ENCODE measurements at places on chromosomes 11 and 22.

DNA sequence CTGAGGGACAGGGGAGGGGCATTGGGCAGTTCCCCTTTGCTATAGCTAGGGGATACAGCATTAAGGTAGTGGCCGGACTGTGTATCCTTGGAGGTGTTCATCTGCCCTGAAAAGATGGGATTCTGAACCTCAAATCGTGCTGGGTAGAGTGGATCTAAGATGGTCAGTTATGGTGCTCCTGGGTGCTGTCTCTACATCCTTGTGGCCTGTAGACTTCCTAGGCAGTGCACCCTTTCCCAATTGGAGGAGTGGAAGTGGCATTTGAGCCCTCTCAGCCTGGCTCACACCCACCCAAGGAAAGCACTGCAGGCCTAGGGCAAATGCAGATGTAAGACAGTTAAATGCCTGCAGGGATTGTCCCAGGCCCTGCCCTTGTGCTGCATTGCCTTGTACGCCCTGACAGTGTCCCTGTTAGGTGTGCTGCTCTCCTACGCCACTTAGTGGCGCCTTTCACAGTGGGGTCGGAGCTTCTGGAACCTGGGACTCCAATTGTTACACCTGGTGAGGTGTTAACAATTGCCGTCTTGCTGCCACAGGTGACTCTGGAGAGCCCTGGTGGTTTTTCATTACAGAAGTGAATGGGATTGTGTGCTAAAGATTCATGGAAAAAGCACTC lies 35.0 kb downstream of the PPFIBP2 start:
- no peak for DNase-seq

GRCh38 chr11:66509131-66509561 lies 1.3 kb upstream of the BBS1 start:
- DNase-seq, result no peak

DNA sequence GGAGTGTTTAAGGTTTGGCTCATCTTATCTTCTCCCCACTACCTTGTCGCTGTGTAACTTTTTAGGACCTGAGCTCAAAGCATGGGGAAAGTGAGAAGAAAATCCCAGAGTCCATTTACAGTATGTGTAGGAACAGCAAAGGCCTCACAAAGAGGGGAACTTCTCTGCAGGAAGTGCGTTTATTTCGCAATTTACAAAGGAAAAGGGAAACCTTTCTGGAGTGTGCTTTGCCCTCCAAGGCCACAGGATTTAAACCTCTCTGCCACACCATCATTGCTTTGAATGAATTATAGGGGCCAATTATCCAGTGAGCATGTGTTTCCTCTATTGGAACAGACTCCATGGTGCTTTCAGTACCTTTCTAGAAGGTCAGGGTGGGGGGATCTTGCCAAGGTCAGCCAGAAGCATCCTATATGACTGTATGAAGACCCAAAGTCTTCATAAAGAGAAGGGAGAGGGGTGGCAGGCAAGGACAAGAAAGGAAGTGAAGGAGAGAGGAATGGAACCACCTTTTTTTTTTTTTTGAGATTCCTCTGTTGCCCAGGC lies 68.1 kb upstream of the LMO2 start:
- no peak for DNase-seq

DNA sequence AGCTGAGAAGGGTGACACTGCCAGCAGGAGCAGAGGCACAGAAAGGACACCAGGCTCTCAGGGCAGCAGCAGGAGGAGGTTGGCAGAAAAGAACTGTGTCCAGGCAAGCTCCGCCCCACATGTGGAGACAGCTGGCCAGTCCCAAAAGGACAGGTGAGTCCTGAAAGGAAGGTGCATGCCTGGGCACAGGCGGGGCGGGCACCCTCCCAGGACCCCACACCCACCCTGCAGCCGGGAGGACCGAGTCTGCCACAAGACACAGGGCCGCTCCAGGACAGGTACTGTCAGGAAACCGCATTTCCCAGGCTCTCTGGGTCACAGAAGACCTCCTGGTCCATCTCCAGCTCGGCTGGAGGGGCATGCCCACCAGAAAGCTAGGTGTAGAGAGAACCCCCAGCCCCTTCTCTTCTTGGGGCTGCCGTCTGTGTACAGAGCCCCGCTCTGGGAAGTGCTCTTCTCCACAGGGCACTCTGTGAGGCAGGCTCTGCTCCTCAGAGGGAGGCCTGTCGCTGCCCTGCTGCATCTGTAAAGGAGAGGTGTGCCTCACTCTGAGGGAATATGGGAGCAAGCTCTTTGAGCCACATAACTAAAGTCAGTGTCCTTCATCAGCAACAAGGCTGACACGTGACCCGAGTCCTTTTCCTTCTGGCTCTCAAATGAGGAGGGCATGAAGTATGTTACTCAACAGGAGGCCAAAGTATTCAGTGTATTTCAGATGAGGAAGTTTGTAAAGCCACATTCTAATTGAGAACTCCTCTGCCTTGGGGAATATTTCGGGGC lies 50.5 kb downstream of the CLTCL1 start:
- no peak for DNase-seq

- DNase-seq, result no peak
Measured at GRCh38 chr11:27971171-27971570, 136.8 kb downstream of the KIF18A start.

DNA sequence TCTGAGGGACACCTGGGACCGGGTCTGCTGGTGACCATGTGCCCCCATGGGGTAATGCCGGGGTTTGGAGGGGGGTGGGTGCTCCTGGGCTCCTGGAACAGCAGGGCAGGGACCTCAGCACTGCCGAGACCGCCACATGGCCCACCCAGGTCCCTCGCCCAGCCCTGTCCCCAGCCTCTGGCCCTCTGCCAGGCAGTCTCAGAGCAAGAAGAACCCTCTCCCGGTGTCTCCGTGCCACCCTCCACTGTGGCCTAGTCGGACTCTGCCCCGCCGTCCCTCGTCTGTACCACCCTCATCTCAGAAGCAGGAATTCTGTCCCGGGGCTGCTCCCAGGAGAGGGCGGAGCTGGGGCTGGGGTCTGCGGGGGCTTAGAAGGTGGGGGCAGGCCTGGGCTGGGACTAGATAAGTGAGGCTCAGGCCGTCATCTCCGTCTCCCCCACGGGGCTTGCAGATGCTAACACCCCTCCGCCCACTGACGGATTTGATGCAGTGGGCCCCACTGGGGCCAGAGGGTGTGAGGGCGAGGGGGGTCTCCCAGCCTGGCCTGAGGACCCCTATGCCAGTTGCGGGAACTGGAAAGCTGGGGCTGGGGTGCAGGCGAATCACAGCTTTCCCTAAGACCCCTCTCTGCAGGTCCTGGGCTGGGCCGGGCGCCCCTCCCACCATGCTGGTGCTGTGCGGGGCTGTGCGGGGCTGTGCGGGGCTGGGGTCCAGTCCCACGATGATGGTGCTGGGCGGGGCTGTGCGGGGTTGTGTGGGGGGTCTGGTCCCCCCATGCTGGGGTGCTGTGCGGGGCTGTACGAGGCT lies 1.1 kb downstream of the MUC5AC start:
- no peak for DNase-seq

DNA sequence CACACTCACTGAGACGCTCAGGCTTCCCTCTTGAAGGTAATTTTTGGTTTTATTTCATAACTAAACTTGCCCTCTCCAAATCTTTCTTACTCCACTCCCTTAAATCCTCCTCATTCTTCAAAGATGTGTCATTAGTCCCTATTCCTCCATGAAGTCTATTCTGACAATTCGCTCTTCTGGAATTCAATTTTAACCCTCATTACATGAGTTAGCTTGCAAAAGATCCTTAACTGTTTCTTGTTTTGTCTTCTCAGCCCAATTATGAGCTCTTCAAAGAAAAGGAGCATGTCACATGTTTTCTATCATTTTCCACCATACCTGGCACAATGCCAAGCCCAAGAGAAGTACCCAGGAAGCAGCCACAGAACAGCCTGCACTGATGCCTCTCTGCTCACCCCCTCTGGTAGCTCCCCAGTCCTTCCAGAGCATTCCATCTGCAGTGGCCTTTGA lies 13.0 kb downstream of the GALNT18 start:
- no peak for DNase-seq

DNA sequence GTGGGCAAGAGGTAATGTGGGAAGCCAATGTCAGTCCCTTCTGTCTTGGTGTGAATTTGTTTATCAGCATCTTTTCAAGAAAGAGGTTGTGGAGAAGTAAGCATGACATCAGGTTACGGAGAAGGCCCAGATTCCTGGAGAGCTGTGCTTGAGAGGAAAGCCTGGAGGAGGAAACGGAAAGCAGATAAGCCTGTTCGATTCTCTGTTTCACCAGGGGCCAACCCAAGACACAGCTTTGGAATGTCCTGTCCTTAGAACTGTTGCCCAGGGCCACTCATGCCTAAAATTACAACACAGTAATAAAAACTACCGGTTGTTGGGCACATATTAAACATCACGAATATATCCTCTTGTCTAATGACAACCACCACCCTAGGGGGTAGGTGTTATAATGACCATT lies 148.5 kb downstream of the NAV2 start:
- no peak for DNase-seq

- no peak for DNase-seq
Measured at GRCh38 chr11:94849839-94850238, 81.7 kb downstream of the AMOTL1 start.

DNA sequence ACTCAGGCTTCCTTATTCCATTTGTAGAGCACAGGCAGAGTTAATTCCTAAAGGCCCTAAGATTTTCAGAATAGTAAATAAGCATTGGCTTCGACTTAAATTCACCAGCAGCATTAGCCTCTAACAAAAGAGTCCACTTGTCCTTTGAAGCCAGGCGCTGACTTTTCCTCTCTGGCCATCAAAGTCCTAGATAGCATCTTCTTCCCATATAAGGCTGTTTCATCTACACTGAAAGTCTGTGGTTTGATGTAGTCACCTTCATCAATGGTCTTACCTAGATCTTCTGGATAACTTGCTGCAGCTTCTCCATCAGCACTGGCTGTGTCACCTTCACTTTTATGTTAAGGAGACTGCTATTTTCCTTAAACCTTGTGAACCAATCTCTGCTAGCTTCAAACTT lies 118.3 kb upstream of the SOX6 start:
- DNase-seq, result no peak

GRCh38 chr22:35838855-35839576 lies 121.3 kb downstream of the APOL5 start:
- no peak for DNase-seq

GRCh38 chr22:21755851-21756284 lies 20.3 kb upstream of the YPEL1 start:
- no peak for DNase-seq

DNA sequence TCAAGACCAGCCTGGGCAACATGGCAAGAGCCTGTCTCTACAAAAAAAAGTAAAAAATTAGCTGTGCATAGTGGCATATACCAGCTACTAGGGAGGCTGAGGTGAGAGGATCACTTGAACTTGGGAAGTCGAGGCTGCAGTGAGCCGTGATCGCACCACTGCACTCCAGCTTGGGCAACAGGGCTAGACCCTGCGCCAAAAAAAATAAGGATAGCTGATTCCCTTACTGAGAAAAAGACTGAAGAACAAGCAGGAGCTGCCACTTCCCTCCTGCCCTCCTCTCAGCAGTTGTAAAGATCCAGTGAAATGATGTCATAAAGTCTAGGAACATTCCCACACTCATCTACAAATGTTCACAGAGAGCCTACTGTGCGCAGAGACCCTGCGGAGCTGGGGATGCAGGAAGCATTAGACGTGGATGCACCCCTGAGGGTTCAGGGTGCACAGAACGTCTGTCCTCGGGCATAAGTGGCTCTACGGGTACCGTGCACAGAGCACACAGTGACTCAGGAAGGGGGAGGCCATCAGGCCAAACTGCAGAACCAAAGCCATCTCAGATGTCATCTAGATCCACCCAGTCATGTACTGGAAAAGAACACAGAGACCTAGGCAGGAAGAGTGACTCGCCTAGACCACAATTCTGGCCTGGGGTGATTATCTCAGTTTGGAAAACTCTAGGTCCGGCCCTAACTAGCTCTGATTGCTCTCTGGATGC lies 11.7 kb downstream of the SEC14L2 start:
- DNase-seq, result no peak

DNA sequence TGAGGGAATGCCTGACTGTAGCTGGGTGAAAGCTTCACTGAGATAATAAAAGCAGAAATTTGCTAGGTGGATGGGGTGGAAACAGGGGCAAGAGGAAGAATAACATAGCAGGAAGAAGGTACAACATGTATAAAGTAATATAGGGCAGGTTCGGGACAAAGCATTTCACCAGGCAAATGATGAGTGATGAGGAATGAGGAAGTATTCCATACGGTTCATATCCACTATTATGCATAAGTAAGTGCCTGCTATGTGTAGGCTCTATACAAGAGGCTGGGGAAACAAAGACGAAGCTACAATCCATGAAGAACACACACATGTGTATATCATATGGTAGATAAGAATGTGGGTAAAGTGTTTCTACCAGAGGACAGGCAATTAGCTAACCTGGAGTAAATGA lies 7.9 kb downstream of the NDUFC2 start:
- DNase-seq, result no peak

- no peak for DNase-seq
Measured at GRCh38 chr11:129146191-129146590, 45.9 kb downstream of the ARHGAP32 start.

GRCh38 chr22:42069801-42070516 lies 653 bp downstream of the NAGA start:
- no peak for DNase-seq

- DNase-seq, result no peak
Measured at GRCh38 chr11:12066056-12066798, 44.2 kb upstream of the MICAL2 start.

DNA sequence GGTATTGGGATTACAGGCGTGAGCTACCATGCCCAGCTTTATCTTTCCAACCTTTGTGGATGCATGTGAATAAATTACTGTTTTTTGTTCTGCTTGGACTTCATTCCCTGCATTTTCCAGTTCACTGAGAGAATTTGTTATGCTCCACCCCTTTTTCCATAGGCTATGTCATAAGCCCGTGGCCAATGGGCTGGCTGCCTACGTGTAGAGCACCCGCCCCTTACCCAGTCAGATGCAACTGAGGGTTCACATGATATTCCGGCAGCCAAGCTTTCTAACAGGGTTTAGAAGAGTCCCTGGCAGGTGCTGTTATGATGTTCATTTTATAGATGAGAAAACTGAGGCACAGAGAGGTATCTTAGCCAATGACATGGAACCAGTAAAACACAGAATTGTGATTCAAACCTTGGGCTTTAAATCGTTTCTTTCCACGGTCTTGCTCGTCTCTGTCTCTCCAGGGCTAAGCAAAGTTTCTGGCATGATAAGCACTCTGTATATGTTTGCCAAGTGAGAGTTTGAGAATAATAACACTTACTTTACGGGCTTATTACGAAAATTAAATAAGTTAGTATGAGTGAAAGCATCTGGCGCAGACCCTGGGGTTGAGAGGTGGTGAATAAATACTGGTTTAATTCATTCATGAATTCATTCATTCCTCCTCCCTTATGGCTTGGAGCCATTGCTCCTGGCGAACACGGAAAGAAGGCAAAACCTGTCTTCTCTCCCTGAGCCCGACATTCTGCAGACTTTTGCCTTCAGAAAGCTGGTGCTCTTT lies 42.4 kb upstream of the RASD2 start:
- no peak for DNase-seq

- DNase-seq, result no peak
Measured at GRCh38 chr11:8676458-8676857, 6.0 kb downstream of the TRIM66 start.

GRCh38 chr22:27123880-27124279 lies 466.5 kb downstream of the MIAT start:
- DNase-seq, result no peak

DNA sequence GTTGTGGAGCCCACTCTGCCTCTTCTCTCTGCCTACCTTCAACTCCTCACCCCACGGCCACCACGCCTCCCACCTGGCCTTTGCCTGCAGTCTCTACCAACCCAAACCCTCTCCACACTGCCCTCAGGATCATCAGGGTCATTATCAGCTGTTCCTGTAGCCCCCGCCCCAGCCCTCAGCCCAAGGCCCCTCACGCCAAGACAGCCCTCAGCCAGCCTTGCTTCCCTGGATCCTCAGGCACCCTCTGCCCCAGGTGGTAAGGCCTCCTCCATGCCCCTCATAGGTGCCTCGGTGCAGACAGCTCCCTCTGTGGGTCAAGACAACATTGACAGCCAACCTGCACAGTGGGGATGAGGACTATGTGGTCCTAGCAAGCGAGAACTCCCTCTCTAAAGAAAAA lies 1.7 kb downstream of the SBF1 start:
- DNase-seq, result no peak

Data from activated T-helper 1 cell treated with anti-CD3 and anti-CD28 coated beads, Interleukin-2, amount 50 U/mL, for 16 hours (primary cell).